ENCODE measurements at places on chromosomes 16 and 17. TPM values are rescaled to one million over a fixed set of nuclear protein-coding genes. Genes with fewer than 3 reads are reported as not detected.

DNA sequence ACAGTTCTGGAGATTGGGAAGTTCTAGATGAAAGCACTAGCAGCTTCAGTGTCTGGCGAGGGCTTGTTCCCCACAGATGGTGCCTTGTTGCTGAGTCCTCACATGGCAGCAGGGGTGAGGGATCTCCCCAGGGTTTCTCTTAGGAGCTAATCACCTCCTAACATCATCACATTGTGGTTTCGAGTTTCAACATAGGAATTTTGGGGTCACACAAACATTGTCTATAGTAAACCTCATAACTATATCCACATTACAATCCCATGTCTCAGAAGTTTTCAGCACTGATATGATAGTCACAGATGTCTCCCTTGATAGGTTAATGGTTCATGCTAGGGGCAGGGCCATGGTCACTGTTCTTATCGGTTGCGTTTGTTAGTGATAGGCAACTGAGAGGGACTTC, 13.8 kb downstream of the CLUAP1 start:
- no peak for DNase-seq

GRCh38 chr16:630815-631405, at the start of gene WFIKKN1:
WFIKKN1 (plus strand) TSS chr16:630985; CDS start chr16:631254, 269 bp downstream.
- DNase-seq, result no peak

GRCh38 chr17:16343569-16343968, 9.7 kb downstream of the CENPV start:
- DNase-seq, result no peak

DNA sequence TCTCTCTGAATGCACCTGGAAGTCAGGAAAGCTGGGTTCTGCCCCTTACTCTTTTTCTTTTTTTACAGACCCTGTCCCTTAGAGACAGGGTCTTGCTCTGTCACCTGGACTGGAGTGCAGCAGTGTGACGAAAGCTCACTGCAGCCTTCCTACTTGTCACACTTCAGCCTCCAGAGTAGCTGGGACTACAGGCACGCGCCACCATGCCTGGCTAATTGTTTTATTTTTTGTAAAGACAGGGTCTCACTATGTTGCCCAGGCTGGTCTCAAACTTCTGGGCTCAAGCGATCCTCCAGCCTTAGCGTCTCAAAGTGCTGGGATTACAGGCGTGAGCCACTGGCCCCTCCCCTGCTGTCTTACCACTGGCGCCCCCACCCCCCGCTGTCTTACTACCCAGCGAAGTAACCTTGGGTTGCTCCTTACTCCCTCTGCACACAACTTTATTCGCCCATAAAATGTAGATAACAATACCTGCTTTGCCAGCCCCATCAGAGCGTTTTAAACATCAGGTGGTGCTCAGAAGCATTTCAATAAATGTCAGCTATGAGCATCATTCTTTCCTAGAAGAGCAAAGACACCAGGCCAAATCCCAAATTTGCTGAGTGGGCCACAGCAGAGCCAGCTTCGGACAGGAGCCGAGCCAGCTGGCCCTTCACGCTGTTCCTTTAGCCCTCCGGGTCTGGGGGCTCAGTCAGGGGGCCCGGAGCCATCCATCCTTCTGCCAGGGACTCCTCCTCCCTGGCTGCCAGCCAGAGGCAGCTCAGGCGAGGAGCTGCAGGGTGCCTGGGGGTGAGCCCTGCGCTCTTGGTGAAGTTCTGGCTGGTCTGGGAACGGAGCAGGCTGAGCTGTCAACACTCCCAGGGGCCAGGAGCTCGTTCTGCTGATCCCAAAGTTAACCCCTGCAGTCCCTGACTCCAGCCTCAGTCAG, 24.4 kb downstream of the SRL start:
- no peak for DNase-seq

- peak; percentile 84 for DNase-seq
Measured at GRCh38 chr17:75877752-75878173, 618 bp downstream of the TRIM47 start.

GRCh38 chr16:55294931-55295342, 29.1 kb upstream of the IRX6 start:
- DNase-seq, result no peak

DNA sequence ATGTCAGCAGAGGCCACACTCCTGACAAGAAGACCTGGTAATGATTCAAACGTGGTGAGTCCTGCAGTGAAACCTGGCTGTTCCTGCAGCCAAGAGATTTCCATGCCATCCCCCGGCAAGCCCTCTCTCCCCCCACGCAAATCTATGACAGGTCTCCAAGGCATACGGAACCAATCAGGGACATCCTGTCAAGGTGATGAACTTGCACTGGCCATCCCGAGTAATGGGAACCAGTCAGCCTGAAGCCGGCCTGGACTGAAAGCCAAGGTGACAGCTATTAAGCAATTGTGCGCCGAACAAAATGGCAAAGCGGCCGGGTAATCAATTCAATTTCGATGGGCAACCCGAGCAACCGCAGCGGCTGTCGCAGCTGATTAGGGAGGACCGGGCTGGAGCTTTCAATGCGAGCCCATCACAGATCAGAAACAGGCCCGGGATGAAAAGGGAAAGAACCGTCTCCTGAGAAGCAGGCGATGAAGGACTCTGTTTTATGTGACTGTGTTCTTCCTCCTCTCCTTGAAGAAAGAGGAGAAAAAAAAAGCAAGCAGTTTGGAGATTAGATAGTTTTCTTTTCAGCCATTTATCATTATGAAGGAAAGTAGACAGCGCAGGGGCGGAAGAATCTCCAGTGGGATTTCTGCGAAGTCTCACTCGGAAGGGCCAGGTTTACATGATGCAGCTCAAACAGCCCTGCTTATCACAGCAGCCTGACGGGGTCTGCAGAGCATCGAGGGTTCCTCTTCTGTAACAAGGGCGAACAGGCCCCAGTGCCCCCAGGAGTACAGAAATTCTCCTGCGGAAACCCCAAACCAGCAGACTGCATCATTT, 35.2 kb downstream of the TBX4 start:
- DNase-seq, result peak; percentile 38

DNA sequence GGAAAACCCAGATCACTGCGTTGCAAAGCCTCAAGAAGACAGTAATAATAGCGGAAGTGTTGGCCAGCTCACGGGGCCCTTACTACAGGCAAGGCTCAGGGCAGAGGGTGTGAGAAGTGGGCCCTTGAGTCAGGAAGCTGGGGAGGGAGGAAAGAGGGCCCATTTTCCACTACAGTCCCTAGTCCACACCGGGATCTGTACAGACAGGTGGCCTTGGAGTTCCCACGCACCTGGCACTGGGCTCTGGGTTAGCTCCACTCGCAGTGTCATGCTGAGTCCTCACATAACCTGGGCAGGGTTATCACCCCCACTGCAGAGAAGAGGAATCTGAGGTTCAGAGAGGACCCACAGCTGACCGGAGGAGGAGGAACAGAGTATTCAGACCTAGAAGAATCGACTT, 16.8 kb upstream of the MTSS2 start:
- DNase-seq, result no peak

The TPSB2 gene
- 51.0 TPM for total RNA-seq

The PER1 gene
- 100 TPM for total RNA-seq

The SYCE1L gene
- total RNA-seq, result 5.4 TPM

The DDX52 gene
- total RNA-seq, result 25.2 TPM

The OR1E1 gene
- not detected for total RNA-seq

The KRT15 gene
- total RNA-seq, result not detected
